ENCODE measurements at places on chromosomes 4 and X.

GRCh38 chr4:40804598-40804997, 54.8 kb downstream of the NSUN7 start:
- ATAC-seq: no peak
- no peaks in the 10 kb centered on the region for H3K27me3 ChIP-seq
- H3K4me1 ChIP-seq: no peaks in the 10 kb centered on the region
- no peak overlapping the region for H3K27ac ChIP-seq
- no peak overlapping the region for H3K4me3 ChIP-seq

DNA sequence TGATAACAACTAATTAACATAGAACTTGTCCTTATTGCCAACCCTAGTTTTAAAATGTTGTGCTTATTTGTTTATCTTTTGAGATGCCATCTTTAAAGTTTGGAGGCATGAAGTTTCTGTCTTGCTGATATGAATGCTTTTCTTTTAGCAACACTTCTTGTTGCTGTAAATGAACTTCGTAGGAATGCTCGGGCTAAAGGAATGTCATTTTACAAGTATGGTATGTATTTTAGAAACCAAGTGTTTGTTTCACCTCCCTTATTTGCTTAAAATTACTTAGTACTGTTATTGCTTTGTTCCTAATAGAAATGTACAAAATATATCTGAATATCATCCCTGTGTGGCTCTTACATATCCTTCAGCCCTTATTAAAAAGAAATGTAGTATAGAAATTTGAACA, 76.1 kb downstream of the SLC30A9 start:
- ATAC-seq: no peak
- no peaks in the 10 kb centered on the region for H3K27me3 ChIP-seq
- no peak overlapping the region for H3K4me3 ChIP-seq
- no peaks in the 10 kb centered on the region for H3K4me1 ChIP-seq
- no peak overlapping the region for H3K27ac ChIP-seq

DNA sequence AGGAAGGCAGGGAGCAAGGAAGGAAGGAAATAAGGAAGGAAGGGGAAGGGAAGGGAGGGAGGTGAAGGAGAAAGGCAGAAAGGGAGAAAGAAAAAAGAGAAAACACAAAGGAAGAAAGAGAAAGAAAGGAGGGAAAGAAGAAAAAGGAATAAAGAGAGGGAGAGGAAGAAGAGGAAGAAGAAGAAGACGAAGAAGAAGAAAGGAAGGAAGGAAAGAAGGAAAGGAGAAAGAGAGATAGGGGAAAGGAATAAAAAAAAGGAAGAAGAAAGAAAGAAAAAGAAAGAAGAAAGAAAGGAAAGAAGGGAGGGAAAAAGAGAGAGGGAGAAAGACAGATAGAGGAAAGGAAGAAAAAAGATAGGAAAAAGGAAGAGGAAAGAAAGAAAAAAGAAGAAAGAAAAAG, 128.0 kb downstream of the MXRA5 start:
- no peaks in the 10 kb centered on the region for H3K4me1 ChIP-seq
- H3K27me3 ChIP-seq: no peaks in the 10 kb centered on the region
- H3K4me3 ChIP-seq: no peak overlapping the region
- ATAC-seq: no peak
- no peaks in the 10 kb centered on the region for H3K36me3 ChIP-seq

GRCh38 chr4:26822546-26822945, 38.1 kb upstream of the STIM2 start:
- no peaks in the 10 kb centered on the region for H3K36me3 ChIP-seq
- H3K27me3 ChIP-seq: no peaks in the 10 kb centered on the region
- ATAC-seq: no peak
- no peak overlapping the region for H3K27ac ChIP-seq

DNA sequence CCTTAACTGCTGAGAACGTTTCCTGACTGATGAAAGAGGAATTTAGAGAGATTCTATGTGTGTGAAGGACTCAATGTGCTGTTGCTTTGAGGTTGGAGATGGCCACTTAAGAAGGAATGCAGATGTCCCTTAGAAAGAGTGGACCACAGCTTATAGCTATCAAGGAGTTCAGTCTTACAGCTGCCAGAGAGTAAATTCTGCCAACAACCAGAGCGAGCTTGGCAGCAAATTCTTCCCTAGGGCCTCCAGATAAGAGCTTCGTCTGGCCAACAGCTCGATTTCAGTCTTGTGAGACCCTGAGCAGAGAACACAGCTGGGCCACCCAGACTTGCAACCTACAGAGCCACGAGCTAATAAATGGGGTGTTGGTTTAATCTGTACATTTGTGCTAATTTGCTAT, 21.8 kb downstream of the MID1 start:
- peaks cover 21% of the 10 kb centered on the region for H3K4me1 ChIP-seq
- H3K36me3 ChIP-seq: no peaks in the 10 kb centered on the region
- no peaks in the 10 kb centered on the region for H3K27me3 ChIP-seq
- H3K27ac ChIP-seq: no peak overlapping the region
- ATAC-seq: no peak

DNA sequence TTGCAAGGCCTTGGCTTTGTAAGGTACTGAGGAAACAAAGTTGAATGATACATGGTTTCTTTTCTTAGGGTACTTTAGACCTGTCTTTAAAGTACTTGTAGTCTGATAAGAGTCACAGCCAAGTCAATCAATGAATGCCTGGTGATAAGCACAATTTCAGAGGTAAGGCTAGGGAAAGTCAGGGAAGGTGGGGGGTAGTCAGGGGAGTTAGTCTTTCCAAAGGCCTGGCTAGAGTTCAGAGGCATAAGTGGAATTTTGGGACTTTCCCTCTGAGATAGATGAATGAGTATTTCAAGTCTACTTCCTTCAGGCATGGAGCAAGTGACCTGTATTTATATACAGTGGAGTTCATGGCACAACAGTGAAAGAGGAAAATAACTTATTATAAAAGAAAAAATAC, 78.3 kb downstream of the SLC4A4 start:
- H3K4me3 ChIP-seq: no peak overlapping the region
- H3K27ac ChIP-seq: no peak overlapping the region
- H3K36me3 ChIP-seq: no peaks in the 10 kb centered on the region
- no peaks in the 10 kb centered on the region for H3K27me3 ChIP-seq
- H3K4me1 ChIP-seq: no peaks in the 10 kb centered on the region
- ATAC-seq: no peak

DNA sequence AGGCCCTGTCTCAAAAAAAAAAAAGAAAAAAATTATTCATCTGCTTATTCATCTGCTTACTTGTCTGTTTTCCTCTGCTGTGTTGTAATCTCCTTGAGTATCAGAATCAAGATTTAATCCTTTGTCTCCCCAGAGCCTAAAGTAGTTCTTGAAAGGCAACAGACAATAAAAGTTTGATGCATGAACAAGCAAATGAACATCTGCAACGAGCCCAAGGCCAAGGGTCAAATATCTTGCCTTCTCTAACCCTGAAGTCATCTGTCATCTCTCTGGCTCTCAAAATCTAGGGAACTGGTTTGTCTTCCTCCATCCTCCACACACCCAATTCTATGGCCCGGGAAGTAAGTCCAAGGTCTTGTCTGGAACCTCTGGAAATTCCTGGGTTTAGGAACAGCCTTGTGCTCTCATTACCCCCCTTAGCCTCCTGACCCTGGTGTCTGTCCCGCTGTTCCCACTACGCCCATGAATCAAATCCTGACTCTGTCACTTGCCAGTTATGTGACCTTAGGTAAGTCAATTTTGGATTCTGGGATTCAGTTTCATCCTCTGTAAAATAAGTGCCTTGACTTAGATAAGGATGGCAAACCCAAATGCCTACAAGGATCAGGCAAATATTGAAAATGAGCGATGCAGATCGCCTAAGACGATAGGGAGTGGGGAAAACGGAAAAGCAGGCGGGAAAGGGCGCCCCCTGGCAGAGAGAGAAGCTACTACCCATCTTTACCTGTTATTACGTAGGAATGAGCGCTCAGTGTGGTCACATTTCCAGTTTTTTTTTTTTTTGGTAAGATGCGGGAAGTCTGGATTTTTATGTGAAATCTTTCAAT, 102.7 kb upstream of the DHX15 start:
- H3K27ac ChIP-seq: no peak overlapping the region
- H3K36me3 ChIP-seq: no peaks in the 10 kb centered on the region
- no peak overlapping the region for H3K4me3 ChIP-seq
- H3K27me3 ChIP-seq: no peaks in the 10 kb centered on the region
- H3K4me1 ChIP-seq: no peaks in the 10 kb centered on the region
- ATAC-seq: peak; percentile 38

- H3K27me3 ChIP-seq: no peaks in the 10 kb centered on the region
- ATAC-seq: no peak
- no peaks in the 10 kb centered on the region for H3K4me1 ChIP-seq
- H3K4me3 ChIP-seq: no peak overlapping the region
- no peak overlapping the region for H3K27ac ChIP-seq
Observed at GRCh38 chr4:162853788-162854187, 312.9 kb downstream of the NAF1 start.

GRCh38 chrX:149510386-149510785, 5.3 kb upstream of the IDS start:
- no peak overlapping the region for H3K27ac ChIP-seq
- no peak for ATAC-seq
- no peaks in the 10 kb centered on the region for H3K36me3 ChIP-seq
- H3K4me1 ChIP-seq: no peaks in the 10 kb centered on the region
- no peaks in the 10 kb centered on the region for H3K27me3 ChIP-seq
- H3K4me3 ChIP-seq: no peak overlapping the region
